ENCODE measurements at places on chromosomes 7 and 10.

DNA sequence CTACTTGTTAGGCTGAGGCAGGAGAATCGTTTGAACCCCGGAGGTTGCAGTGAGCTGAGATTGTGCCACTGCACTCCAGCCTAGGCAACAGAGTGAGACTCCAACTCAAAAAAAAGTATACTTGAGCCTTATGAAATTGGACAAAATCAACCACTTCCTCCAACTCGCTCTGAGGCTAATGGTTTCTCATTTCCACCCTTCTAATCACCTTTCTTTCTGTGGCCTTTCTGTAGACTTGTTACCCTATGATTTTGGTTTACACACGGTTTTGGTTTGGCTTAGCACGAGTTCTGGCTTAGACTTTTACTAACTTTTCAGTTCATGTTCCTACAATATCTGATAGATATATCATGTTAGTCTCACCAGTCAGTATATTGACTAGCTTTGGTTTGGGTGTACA lies 152.0 kb downstream of the PHTF2 start:
- no peak for DNase-seq

DNA sequence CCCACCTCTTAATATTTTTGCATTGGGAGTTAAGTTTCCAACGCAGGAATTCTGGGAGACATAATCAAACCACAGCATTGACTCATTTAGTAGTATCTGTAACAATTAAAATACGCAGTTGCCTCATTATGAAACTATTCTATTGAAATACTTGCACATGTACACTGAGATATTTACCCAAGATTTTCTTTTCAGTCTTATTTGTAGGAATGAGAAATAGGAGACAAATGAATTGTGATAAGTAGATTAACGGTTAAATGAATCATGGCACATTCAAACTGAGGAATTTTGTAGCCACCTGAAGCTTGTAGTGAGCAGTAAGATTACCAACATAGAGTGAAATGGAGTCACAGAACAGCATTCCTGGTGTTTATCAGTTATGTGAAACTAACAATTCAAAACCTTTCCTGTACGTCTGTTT lies 18.1 kb downstream of the RP9 start:
- no peak for DNase-seq

DNA sequence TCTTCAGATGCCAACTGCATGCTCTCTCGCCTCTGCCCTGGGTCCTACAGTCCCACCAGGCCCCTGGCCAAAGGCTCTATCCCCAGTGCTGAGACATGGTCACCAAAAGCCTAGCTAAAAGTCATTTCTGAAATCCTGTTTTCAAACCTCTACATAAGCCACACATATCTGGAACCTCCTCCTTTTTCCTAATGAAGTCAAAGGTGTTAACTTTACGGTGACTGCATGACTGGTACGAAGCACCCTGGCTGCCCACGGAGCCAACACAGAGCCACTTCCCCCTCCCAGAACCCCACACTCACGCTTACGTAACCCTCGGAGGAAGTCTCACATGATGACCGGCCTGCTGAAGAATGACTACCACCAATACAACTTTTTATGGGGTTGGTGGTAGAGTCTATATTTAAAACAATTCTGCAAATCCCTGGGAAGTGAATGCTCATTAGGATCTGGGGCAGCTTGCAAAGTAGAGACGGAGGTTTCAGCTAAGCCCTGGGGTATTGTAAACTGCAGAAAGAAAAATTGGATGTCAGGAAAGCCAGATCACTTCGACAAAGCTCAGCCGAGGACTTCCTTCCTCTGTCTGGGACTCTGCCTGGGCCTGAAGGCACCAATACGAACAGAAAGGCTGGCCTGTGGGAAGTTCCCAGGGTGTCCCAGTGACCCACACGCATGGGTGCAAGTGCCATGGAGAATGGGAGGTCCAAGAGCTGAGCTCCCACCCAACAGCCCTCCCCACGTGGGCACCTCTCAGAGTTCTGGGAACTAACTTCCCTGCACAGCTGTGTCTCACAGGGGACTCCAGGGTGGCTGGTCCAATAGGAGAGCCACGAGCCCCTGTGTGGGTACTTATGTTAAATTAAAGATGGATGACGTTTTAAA lies 50.7 kb downstream of the PDGFA start:
- DNase-seq: no peak

DNA sequence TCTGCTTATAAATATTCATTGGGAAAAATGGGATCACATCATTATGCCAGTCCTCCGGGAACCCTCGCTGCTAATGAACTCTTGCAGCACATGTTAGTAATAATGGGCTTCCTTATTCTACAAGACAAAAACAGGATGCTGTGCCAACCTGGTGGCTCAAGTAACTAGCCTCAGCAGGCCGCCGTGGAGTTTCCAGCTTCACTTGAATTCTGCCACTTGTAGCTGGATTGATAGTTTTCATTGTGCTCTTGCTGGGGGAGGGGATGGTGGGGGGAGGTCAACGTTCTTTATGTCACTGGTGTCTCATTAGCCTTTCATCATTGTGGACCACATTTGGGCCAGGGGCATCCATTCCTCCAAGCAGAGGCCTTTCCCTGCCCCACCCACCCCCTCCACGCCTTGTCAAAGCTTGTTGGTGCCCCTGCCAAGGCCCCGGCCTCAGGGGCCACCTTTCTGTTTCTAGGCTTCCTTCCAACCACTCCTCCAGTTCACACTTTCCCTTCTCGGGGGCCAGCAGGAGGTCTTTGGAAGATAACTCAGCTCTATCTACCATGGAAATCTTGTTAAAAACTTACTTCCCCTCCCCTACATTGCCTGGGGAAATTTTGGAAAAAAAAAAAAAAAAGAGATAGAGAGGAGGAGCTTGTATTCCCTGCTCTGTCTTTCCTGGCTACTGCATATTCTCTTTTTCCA lies 153.9 kb downstream of the BMPER start:
- DNase-seq: no peak

GRCh38 chr10:95297402-95297801 lies 6.6 kb upstream of the PDLIM1 start:
- no peak for DNase-seq

- DNase-seq: no peak
Measured at GRCh38 chr7:148723166-148723559, 24.5 kb downstream of the CUL1 start.

DNA sequence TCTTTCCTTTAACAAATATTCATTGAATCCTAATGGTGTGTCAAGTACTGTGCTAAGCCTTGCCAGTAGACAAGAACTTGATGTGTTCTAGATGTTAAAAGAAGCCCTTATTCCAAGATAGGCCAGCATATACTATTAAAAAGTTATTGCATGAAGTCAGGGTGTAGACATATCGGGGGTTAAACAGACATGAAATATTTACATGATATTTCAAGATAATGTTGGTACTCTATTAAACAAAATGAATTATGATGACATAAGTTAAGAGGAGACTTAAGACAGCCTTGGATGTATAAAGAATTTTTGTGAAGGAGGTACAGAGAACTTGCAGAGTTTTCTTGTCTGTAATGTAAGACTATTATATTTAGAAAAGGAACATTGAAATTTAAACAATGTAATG lies 44.8 kb downstream of the HDAC9 start:
- no peak for DNase-seq

DNA sequence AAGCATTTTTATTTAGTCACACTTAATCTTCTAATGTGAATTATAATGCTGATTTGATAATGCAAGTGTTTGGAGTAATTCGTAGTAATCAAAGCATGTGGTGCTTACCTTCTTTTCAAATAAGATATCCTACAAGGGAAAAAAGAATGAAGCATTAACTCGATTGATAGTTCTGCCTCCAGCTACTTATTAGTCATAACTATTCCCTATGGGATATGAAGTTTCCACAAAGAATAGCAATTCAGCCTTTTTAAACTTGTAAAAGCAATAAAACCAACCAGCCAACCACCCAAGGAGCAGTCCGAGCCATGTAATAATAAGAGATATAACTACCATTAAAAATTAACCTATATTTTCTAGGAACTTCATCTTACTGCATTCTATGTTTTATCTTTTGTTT lies 11.6 kb downstream of the COL28A1 start:
- DNase-seq: no peak

- DNase-seq: no peak
Measured at GRCh38 chr10:129719415-129719739, 244.7 kb downstream of the EBF3 start.

DNA sequence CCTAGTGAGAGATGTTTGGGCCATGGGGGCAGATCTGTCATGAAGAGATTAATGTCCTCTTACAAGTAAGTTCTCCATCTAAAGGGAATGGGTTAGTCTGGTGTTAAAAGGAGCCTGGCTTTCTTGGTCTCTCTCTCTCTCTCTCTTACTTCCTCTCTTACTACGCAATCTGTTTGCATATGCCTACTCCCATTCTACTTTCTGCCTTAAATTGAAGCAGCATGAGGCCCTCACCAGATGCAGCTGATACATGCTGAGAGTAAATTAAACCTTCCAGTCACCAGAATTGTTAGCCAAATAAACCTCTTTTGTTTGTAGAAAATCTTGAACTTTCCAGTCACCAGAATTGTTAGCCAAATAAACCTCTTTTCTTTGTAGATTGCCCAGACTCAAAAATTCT lies 884.1 kb downstream of the NRG3 start:
- no peak for DNase-seq

DNA sequence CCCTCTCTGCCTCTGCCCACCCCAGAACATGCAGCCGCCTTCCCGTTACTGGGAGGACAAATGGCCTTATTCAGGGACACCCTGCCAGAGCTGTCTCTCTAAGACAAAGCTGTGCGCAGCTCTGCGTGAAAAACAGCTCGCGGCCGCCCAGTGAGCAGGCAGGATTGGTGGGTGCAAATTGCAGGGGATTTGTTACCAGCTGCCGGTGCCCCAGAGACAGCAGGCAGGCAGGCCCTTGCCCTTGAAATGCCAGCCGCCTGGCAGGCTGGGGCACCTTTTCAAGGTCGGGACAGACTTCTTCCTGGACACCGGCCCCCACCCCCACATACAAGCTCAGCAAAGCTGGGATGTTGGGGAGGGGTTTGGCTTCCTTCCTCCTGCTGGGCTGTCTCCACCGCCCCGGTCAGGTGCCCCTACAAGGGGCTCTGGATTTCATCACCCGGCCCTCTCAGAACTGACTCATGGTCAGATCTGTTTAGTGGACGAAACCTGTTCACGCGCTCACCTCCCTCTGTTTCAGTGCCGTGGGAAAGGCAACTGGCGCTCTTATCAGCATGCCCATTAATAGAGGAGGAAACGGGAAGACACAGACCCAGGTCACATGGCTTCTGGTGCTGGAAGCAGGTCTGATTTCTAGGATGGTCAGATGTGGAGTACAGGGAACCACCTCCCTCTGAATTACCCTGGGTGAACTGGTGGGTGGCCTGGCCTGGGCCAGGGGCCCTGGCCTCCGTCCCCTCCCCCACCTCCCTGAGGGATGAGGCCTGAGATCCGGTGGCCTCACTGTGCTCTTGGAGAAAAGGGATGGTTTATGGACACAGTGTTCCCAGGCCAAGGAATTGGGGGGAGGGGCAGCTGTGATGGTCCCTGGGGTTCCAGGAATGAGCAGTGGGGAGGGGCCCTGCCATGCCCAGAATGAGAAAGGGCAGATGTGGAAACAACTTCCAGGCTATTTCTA lies 123.9 kb upstream of the PPIF start:
- no peak for DNase-seq

DNA sequence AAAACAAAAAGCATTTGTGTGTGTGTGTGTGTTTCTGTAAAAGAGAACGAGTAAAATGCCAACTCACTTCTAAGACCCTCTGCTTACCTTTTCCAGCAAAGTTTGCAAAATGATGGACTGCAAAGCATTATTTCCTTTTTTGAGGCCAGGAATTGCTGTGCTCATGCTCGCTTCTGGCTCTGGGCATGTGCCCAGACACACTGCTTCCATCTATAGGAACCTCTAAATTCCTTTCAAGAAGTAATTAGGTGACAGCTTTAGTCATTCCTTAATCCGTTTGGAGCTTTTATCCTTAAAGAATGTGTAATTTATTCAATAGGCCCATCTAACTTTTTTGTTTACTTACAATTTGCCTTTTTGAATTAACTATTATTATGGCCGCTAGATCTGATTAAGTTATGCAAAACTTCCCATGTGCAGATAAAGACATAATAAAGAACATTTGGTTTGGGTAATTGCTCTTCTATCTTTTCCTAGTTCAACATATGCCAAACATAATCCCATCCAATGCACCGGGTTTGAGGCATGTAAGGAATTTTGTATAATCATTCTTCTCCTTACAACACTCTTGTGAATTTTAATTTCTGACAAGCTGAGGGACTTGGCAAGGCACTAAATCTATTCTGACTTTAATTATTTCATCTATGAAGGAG lies 34.7 kb downstream of the A1CF start:
- DNase-seq: no peak

- DNase-seq: no peak
Measured at GRCh38 chr10:69738071-69738470, 63.6 kb upstream of the COL13A1 start.

DNA sequence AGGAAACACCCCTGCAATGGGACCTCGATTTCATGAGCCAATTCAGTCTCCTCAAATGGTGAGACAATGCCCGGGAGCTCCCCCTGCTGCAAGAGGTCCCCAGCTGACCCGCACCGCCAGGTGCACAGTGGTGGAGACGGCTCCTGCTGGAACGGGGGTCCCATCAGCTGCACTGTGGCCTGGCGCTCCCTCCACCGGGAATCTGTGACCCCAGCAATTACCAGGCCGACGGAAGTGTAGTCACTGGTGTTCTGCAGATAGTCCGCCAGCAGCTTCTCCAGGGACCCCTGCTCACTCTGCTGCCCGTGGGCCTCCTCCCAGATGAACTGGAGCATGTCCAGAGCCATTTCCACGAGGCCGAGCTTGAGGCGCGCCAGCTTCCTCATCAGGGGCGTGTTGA lies 64.9 kb upstream of the NKX6-2 start:
- DNase-seq: no peak

GRCh38 chr7:19775578-19775977 lies 2.2 kb upstream of the TMEM196 start:
- no peak for DNase-seq

DNA sequence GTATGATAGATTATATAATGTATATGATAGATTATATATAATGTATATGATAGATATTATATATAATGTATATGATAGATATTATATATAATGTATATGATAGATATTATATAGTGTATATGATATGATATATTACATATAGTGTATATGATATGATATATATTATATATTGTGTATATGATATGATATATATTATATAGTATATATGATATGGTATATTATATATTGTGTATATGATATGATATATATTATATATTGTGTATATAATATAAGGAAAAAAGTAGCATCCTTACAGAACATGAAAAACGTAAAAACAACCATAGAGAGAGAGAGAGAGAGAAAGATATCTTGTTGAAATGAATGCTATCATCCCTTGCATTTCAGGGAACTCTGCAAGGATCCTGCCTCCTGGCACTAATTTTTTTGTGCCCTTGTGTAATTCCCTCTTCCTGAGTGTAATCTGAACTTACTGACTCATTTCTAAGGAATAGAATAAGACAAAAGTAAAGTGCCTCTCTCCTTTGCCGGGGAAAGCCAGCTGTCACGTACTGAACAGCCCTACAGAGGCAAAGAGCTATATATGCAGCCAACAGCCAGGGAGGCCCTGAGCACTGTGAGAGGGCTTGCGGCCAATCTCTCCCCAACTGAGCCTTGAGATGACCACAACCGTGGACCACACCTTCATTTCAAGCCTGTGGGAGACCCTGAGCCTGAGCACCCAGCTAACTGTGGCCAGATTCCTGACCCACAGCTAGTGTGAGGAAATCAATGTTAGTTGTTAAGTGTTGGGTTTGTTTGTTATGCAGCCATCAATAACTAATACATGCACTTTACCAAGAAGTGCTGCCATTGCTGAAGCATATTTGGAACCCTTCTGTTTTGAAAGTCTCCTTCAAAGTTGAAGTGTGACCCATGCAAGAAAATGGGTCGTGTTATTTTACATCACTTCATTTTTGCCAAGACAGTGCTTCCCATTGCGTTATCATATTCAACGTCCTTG lies 61.1 kb upstream of the EZH2 start:
- DNase-seq: no peak

GRCh38 chr7:139694389-139694676 lies 83.5 kb downstream of the HIPK2 start:
- DNase-seq: no peak

Measured in endothelial cell (in vitro differentiated cells).